ENCODE measurements at places on chromosomes 16 and 17.

GRCh38 chr16:7452090-7452489 is 119.4 kb downstream of the RBFOX1 start:
- no peak for DNase-seq

DNA sequence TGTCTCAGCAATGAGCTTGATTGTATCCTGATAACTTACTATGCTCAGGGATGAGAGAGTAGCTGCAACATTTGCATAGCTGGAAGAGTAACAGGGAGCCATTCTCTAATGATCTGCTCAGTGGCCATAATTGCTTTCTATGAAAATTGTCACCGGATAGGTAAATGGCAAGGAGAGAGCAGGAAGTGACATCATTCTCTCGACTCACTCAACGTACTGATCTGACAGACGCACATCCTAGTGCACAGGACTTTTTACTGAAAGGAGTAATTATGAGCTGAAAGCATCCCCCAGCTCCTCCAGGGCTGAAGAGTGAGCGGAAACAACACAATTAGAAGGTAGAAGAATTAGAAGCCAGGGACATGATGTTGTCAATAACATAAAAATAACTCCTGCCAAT is 71.8 kb downstream of the IRX5 start:
- DNase-seq = no peak

GRCh38 chr17:42133461-42134041 is 10.9 kb downstream of the HSPB9 start:
- peak; percentile 31 for DNase-seq

DNA sequence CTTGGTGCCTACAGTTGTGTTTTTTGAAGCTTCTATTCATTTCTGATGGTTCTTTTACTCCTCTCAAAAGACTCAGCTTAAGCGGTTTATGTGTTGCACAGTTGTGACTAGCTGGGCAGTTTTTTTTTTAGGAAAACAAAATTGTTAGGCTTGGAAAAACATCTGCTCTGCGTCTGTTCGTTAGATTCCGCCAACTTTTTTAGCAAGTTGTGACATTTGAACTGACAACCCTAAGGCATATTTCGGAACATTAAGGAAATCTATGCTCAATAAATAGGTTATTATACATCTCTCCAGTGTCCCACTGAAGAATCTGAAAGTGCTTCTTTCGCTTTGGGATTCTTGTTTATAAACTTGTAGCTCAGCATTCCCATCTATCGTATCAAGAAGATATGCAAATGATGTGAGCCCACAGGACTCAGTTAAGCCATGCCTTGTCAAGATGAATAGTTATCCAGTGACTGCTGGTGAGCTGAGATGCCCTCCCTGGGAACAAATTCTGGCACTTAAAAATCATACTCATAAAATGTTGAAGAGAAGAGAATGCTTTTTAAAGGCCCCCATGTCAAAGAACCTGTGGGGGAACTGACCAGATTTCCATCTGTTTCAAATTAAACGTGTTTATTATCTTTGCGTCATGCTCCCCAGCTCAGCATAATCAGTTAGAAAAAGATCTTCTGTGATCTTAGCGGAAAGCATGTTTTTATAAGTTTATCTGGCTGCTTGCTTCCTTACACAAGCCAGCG is 109.0 kb upstream of the FAM20A start:
- DNase-seq = no peak

DNA sequence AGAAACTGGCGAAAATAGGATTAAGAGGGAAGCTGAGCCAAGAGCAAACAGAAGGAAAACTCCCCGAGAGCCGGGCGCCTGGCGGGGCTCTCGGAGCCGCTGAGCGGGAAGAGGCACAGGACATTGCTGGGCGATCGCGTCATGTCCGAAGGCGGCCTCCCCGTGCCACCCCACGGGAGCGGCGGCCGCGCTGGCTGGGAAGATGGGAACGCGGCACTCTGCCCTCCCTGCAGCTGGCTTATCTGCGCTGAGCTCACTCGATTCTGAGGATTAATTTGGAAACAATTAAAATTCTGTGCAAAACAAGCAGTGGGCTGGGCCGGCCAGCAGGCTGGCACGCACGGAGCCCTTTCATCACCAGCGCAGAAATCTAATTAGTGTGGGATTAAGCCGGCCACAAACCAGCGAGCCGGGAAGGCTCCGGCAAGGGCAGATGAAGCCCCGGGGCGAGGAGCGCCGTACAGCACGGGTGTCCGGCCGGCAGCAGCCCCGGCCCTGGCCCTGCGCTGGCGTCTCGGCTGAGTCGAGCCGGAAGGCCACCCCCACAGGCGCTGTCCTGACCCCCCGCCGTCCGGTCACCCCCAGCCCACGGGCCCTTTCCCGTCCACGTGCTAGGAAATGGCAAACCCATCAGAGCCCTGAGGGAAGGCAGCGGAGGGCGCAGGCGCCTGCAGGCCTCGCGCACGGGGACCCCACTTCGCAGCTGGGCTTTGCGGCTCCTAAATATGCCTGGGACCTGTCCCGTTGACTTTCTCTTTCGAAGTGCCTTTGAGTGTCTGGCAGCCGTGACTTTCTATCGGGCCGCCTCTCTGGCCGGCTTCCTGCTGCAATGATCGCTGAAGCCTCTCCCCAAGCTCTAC is 37.9 kb downstream of the SOX8 start:
- DNase-seq = peak; percentile 54

Measured in ACHN (cell line).